ENCODE measurements at places on chromosomes 1 and 21.

- DNase-seq = no peak
Observed at GRCh38 chr1:236063919-236064673, 794 bp downstream of the NID1 start.

DNA sequence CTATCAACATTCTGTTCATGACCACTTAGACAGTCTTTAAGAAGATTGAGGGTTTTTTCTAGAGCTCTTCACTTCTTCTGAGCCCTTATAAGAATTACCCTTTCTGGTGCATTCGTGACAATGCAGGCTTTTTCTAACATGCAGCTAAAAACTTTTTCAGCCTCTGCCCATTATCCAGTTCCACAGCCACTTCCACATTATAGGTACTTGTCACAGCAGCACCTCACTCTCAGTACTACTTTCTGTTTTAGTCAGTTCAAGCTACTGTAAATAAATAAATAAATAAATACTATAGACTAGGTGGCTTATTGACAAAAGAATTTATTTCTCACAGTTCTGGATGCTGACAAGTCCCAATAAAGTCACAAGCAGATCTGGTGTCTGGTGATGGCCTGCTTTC lies 284.4 kb upstream of the PKN2 start:
- no peak for DNase-seq

DNA sequence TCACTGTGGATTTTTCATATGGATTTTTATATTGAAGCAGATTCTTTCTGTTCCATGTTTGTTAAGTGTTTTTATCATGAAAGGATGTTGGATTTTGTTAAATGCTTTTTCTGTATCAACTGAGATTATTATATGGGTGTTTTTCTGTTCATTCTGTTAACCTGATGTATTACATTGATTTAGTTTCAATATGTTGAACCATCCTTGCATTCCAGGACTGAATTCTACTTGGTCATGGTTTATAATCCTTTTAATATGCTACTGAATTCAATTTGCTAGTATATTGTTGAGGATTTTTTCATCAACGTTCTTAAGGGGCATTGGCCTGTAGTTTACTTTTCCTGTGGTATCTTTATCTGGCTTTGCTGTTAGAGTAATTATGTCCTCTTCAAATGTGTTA lies 55.8 kb downstream of the CCDC30 start:
- DNase-seq = no peak

- no peak for DNase-seq
Observed at GRCh38 chr1:82485591-82486369, 685.0 kb downstream of the ADGRL2 start.

DNA sequence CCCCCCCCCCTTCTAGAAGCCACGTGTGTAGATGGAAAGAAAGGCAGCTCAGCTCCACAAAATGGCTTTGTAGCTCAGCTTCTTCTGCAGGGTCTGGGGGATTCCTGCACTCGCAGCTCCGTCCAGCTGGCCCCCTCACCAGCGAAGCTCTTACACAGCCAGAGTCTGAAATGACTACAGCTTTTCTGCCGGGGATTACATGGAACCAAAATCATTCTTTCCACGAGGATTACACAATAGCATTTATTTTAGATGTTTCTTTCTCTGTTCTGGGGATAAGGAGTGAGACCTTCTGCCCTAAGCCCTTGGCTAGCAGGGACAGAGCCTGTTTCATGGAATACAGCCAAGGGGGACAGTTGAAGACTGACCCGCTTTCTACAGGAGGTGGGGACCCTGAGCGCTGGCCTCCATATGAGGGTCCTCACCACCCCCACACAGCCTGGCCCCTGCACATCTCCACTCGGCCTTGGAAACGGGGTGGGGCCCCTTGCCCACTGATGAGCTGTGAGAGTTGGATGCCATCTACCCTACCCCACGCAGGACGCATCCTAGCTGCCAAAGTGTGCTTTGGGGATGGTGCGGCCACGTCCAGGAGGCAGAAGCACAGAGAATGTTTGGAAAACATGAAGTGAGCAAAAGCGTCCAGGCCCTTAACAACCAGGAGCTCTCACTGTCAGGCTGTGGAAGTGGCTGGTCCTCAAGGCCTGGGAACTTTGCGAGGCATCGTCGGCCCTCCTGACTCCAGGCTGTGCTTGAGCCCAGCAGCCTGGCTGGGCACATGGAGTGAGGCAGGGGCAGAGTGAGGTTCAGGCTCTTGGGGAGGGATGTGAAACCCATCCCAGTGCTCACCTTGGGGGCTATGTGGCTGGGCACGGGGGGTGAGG lies 14.5 kb downstream of the ACTRT2 start:
- no peak for DNase-seq
